ENCODE measurements at places on chromosomes 16 and 17.

DNA sequence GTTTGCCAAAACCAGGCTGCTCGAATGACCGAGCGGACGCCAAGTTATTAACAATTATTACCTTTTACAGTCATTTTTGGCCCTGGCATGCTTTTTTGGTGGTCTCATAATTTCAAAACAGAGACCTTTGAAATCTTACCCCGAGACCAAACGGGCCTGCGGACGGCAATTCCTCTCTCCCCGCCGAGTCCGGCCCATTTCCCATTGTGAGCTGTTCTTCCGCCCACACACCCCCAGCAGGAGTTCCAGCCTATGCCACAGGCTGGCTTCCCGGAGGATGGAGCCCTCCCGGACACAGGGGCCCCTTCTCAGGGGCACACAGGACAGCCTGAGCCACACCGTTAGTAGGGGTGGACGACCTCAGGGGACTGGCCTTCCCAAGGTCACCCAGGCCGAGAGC is 130.7 kb downstream of the C16orf95 start:
- DNase-seq, result no peak

- no peak for DNase-seq
These were observed 73.5 kb downstream of the GOSR1 start for GRCh38 chr17:30550512-30551273.

GRCh38 chr17:50034498-50035364 is 21.2 kb upstream of the ITGA3 start:
- no peak for DNase-seq

GRCh38 chr16:2816751-2817339 is at the start of gene PRSS21:
Gene PRSS21, plus strand, starts transcription at chr16:2817237. Its CDS starts 32 bp downstream, at chr16:2817269.
- no peak for DNase-seq

- DNase-seq, result no peak
These were observed 40.6 kb downstream of the CRISPLD2 start for GRCh38 chr16:84860383-84860782.

DNA sequence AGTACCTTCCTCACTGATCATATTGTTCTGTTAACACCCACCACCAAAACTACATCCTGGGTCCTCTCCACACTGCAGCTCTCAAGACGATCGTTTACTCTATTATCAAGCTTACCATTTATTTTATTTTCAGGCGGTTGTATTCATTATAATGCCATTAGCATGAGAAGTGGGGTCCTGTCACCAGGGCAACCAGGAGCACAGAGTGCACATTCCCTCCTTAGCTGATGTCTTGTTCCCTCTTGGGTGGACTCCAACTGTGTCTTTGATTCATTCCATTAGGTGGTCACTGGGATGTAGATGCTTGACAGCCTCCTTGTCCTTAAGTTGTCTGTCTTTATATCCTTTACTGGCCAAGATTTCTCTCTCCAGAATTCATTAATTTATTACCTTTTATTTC is 965.9 kb upstream of the EEF2KMT start:
- DNase-seq, result no peak

DNA sequence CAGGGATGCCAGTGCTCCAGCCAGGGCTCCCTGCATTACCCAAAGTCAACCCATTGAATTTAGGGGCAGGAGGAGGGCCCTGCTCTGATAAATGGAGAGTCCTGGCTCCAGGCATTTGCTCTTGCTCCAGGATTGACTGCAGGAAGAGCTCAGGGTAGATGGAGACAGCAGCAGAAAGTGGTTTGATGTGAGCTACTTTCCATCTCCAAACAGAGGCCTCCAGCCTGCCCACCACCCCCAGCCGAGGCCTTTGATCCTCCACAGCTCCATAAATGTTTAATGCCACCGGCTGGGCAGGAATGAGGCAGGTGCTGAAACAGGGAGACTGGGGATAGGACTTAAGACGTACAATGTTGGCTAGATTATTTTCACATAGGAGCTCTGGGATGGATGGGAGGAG is 4.3 kb upstream of the SEZ6 start:
- DNase-seq, result no peak

DNA sequence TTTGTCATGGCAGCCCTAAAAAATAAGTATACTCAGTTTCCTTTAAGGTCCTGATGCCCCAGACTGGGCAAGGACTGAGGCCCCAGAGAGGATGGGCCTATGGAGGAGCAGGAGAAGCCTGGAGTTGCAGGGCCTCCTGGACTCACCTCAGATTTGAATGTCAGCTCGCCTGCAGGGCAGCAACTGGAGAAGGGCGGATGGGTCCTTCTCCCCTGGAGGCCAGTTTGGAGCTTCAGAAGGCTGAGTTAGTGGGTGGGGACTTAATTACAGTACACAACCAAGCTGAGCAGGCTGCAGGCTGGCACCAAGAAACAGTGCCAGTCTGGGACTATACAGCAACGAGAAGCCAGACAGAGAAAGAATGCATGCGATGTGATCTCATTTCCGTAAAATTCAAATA is 6.2 kb downstream of the PIRT start:
- no peak for DNase-seq

DNA sequence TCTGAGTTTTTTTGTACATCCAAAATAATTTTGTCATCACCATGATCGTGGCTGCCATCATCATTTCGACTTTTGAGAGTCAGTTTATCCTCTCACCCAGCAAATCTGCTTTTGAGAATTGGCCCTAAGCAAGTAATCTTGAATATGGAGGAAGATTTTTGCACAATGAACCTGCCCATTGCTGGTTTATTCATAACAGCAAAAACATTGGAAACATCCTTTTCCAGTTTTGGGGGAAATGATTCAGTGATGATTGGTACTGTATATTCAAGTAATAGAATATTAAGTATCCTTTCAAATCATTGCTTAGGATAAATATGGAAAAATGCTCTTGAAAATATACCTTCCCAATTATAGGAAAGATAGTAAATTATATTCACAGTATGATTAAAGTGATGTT is 53.1 kb downstream of the PRKCA start:
- no peak for DNase-seq

DNA sequence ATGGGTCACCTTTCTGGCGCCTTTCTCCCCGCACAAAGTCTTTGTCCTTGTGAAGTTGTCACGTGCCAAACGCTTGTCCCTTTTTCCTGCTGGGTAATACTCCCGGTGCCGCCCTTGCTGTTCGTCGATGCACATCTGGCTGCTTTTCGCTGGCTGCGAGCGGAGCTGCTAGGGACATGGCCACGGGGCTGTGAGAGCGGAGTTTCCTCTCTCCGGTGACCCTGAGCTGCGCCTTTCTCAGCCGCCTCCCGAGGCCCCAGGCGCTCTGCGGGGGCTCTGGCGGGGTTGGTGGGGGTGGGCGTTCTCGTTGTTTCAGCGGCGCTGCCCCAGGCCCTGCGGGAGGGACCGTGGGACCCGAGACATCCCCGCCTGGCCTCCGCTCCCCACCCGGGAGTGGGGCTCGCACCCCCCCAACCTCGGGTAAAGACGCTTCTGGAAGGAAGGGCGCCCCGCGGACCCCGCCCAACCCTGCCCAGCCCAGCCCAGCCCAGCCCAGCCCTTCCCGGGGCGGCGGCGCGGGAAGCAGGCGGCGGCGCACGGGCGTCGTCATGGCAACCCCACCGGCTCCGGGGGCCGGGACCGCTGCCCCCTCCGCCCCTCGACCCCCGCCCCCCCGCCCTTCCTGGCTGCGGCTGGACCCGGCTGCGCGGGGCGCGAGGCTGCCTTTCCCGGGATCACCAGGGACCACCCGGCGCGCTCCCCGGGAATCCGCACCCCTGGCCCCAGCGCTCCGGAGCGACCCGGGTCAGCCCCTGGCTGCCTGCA is 12.3 kb downstream of the CHMP6 start:
- DNase-seq, result no peak

DNA sequence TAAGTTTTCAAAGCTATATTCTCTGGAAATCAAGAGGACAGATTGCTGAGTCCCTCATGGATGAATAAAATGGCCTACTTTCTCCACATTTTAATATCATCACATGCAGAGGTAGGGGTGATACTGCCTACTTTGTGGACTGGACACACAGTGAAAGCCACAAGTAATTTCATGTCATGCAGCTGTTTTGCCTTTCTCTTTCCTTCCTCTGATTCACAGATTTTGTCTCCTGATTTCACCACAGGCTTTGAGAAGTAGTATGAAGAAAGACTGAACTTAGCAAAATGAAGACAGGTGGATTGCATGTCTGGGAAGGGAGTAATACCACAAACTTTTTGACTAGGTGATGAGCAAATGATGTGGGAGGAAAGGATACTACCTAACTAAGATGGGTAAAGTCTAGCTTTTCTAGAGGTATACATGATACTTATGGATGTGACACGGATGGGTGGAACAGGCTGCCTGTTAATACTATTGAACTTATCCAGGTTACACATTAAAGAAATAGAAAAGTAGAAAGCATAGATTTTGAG is 478.4 kb upstream of the GOT2 start:
- DNase-seq, result no peak

DNA sequence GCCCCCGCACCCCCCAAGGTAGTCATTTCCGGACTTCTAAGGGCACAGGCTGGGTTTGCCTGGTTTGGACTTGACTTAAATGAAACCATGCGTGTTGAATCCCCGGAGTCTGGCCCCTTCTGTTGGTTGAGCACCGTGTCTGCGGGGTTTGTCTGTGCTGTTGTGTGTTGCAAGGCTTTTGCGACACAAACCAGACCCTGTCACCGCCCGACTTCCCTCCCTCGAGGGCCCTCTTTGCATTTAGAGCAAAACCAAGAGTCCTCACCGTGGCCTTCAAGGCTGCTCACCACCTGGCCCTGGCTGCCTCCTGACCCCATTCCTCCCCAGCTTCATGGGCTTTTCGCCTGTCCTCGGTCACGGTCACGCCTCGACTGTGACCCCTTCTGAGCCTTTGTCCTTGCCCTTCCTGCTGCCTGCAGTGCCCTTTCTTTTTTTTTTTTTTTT is 7.4 kb downstream of the CRISPLD2 start:
- no peak for DNase-seq

GRCh38 chr17:55090079-55090492 is 121.5 kb downstream of the STXBP4 start:
- DNase-seq, result no peak

DNA sequence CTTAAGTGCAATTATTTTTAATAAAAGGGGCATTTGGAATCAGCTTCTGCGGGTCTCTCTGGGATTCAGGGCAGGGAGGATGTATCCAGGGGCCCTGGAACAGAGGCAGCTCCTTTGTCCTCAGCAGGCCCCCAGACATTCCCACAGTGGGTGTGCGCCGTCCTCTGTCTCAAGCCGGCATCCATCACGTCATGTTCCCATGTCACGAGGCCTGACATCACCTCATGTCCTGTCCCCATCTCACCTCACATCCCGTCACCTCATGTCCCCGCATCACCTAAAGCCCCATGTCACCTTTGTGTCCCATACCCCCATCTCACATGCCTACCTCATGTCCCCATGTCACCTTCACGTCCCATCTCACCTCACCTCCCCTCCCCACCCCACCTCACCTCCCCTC is 18.5 kb downstream of the GAA start:
- no peak for DNase-seq

GRCh38 chr16:48538746-48539484 is 71.1 kb downstream of the N4BP1 start:
- no peak for DNase-seq

DNA sequence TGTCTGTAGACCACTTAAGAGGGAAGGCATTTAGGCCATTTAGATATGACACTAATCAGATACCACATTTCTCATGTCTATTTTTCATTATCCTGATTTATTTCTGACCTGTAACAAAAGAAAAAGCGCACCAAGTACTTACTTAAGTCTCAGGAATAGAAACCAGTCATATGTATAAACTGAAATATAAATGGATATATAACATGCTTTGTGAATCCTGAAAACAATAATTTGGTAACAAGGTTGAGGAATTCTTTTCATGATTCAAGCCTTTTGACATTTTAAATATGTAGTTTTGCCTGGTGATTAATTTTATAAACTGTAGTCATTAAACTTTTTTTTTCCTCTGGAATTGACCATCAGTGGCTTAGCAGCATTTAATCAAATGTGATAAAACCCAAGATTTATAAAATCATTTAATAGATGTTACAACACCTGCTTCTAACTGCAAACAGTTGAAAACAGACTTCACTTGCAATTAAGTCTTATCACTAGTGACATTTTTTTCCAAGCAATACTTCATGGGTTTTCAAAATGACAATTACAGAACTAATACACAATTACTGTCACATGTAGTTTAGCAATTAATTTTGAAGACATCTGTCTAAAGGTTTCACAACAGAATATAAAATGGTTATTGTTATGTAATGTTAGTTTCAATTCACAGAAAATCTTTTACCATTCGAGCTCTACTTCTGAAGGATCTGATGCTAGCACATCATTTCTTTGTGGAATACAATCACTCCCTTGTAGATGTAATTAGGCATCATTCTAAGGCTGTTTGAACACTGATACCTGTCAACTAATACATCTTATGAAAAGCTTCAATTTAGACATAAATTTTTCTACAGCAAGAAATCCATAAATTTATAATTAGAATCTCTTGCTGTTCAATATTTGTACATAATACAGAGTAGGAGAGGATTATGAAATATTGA is 110.3 kb downstream of the TOX3 start:
- no peak for DNase-seq

GRCh38 chr17:45828582-45829133 is 16.0 kb upstream of the SPPL2C start:
- DNase-seq, result no peak

- DNase-seq, result no peak
These were observed 4.1 kb upstream of the LCAT start for GRCh38 chr16:67948015-67948414.

DNA sequence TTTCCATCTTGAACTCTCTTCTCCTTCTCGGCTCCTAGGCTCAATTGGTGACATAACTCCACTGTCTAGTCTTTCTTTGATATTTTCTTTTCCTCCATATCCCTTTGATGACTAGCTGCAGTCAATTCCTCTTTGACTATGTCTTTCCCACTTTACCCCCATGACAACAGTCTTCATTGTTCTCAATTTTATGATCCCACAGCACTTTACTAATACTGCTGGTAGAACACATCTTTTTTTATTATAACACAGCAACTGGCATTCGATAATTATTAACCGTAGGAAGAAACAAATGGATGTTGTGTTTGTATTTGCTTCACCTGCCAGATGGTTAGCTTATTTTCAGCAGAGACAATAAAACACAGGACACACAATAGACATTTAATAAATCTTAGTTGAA is 1.3 kb downstream of the KRTAP3-3 start:
- no peak for DNase-seq

DNA sequence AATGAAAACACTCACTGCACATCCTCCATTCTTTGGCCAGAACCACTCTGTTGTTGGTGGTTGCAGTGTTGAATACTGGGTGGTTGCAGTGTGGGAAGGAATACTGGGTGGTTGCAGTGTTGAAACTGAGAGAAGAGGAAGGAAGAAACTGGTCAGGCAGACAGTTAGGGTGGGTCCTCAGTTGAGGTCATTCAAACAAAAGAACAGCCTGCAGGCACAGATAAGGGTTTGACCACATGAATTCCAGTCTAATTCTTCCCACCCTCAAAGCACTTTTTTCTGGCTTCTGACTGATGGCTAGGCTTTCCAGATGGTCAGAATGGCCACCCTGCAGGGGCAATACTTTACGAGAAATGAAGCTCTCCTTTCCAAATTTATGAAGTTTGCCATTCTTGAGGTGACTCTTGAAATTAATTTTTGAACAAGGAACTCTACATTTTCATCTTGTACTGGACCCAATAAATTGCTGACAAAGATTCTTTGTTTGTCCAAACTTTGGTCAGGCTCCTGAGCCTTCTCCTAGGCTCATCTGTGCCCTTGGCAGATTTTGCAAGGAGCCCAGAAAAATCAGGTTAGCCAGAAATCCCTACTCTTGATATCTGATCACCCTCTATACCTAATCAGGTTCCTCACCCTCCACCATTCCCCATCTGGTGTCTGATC is 596.6 kb upstream of the CDH5 start:
- no peak for DNase-seq
